Uterus (tissue), 4 donors: ENCODE measurements at places on chromosomes 16 and 17. TPM values are rescaled to one million over a fixed set of nuclear protein-coding genes. Genes with fewer than 3 reads are reported as not detected.

- H3K36me3 ChIP-seq: no peaks in the 10 kb centered on the region
- H3K27ac ChIP-seq: no peak overlapping the region
- H3K4me1 ChIP-seq: no peaks in the 10 kb centered on the region
- H3K4me3 ChIP-seq: no peak overlapping the region
- H3K27me3 ChIP-seq: no peaks in the 10 kb centered on the region
These were observed 12.2 kb downstream of the EFTUD2 start for GRCh38 chr17:44887016-44887415.

DNA sequence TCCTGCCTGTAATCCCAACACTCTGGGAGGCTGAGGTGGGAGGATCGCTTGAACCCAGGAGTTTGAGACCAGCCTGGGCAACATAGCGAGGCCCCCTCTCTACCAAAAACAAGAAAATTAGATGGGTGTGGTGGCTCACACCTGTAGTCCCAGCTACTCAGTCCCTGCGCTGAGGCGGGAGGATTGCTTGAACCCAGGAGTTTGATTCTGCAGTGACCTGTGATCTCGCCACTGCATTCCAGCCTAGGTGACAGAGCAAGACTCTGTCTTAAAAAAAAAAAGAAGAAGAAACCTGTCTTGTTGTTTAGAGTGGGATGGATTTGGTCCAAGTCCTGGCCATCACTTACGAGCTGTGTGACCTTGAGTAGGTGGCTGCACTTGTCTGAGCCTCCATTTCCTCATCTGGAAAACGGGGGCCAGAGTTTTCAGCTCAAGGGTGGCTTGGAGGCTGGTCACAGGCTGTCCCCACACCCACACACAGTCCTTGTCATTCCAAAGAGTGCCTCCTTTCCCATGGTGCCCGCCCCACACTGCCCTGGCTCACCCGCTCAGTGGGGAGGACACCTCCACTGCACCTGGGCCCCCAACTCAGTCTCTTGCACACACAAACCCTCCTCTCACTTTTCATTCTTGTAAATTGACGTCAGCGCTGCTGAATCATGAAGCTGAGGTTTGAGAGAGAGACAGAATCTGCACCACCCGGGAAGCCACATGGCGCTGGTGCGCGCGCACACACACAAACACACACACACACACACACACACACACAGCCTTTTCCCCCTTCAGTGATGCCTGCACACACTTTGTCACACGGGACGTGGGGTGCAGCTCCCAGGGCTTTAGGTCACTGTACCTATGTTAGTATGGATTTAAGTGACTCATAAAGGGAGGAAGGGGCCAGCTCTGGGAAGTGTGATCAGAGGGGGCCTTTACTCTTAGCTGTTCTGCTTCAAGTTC is 4.2 kb downstream of the SOCS1 start:
- H3K4me1 ChIP-seq: peaks cover 6% of the 10 kb centered on the region
- no peak overlapping the region for H3K27ac ChIP-seq
- no peaks in the 10 kb centered on the region for H3K36me3 ChIP-seq
- DNase-seq: no peak
- H3K4me3 ChIP-seq: no peak overlapping the region

Gene RPUSD1
- 5.9 TPM for total RNA-seq

DNA sequence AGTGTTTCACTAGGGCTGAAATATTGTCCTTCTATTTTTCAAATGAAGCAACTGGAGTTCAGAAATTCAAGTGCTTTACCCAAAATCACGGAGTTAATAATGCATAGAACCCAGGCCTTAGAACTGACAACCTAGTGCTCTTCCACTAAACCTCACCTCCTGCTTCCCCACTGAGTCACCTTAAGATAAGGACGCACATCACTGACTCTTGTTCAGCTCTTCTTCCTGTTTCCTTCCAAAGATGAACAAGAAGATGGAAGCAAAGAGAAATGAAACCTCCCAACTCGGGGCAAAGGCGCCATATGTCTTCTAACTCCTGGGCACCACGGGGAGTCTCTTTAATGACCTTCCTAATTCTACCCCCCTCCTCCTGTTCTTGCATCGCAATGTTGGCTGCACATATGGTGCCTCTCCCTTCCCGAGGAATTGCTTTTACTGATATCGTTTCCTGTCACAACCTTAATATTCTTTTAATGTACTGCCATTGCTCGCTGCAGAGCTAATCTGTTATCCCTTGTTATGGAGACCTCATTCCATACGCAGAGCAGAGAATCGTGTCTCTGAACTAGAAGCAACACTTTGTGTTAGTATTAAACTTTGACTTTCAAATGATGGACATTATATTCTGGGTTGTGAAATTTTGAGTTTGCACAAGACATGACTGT is 591.4 kb downstream of the TMEM114 start:
- no peak for DNase-seq
- H3K36me3 ChIP-seq: no peaks in the 10 kb centered on the region
- no peak overlapping the region for H3K4me3 ChIP-seq
- no peaks in the 10 kb centered on the region for H3K27me3 ChIP-seq
